Esophagus squamous epithelium (tissue), 5 donors: ENCODE measurements at places on chromosomes 2 and 18.

DNA sequence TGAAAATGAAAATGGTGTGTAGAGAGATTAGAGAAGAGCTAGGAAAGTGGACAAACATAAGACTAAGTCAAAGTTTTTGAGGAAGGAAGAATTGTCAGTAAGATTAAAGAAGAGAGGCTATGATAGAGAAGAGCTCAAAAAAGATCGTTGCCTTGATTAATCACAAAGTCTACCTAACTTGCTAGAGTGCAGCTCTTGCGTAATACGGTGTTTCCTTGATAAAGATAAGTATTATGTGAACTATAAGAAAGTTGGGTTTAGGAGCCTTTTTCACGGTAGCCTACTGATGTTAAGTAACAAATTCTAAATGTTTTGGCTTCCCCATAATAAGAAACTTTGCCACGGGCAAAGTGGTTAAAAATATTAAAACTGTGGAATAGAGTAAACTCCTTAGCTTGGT lies 226.4 kb upstream of the NRXN1 start:
- no peak for DNase-seq

GRCh38 chr2:190701586-190701985 lies 52.7 kb downstream of the NAB1 start:
- no peak for DNase-seq

- DNase-seq: no peak
Measured at GRCh38 chr2:119169717-119170116, 11.2 kb upstream of the C1QL2 start.

DNA sequence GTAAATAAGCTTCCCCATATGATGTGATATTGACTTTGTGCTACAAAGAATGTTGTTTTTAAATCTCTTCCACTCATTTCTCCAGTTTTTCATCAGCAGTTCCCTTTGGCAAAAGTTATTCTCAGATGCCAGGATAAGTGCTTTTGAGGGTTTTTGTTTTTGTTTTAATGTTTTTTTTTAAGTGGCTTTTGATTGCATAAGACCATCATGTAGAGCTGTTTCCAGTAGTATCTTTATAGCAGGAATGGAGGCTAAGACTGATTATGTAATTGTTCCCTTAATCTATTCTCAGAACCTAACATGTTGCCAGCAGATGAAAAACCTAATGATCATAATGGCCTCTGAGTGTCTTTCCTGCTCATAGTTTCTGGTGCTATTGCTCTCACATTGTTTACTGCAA lies 77.9 kb downstream of the CABLES1 start:
- DNase-seq: no peak

DNA sequence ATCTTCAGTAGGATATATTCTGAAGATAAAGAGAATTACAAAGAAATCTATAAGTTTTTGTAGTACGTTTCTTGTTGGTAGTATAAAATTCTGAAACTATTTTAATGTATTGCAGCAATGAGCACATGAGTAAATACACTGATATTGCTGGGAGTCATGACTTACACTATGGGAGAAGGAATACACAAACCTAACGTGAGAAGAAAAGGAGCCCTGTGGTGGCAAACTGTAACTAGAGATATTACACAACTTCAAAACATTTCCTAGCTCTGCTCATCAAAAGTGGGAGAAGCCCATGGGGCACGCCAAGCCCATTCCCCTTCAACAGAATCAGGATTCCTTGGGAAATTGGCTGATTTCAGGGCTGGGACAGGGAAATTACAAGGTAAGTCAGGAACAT lies 20.5 kb downstream of the SPIRE1 start:
- DNase-seq: no peak

GRCh38 chr18:23324056-23324811 lies 128.9 kb upstream of the RIOK3 start:
- no peak for DNase-seq

GRCh38 chr2:217887841-217888701 lies 114.7 kb downstream of the TNS1 start:
- no peak for DNase-seq

DNA sequence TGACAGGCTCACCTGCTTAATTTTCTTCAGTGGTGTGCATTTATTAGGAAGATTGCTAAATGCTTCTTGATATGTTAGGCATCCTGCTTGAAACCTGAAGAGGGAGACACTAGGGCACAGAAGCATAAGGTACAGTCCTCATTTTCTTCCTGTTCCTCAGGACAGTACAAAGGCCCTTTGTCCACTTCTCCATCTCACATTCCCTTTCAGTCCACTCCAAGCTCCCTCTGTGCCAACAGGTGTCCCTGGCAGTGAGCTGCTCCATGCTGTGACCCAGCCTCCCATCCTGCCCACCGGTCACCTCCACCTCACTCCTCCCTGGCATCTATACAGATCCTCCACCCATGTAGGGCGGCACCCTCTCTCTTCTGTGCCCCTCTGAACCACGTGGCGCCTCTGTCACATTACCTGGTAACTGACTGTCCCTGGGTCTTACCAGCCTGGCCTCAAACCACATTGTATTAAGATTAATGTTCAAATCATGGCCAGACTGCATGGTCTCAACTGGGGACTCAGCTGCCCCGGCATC lies 162.8 kb downstream of the VAPA start:
- no peak for DNase-seq

DNA sequence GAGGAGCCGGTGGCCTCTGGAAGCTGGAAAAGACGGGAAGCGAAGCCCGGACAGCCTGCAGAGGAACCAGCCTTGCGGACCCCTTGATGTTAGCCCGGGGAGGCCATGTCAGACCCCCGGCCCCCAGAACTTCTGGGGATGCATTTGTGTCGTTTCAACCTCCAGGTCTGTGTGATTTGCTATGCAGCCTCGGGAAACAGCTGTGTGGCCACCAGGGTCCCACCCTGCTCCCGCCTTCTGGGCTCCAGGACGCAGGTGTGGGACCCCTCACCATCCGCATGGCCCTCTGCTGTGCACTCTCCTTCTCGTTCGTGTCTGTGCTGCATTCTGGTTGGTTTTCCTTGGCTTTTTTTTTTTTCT lies 13.3 kb downstream of the NEU4 start:
- DNase-seq: no peak

- DNase-seq: no peak
Measured at GRCh38 chr2:145404690-145405089, 884.8 kb upstream of the ZEB2 start.

- no peak for DNase-seq
Measured at GRCh38 chr2:172864182-172864581, 128.5 kb downstream of the RAPGEF4 start.

- no peak for DNase-seq
Measured at GRCh38 chr2:44934983-44935728, 6.3 kb upstream of the SIX3 start.

GRCh38 chr2:201880579-201880978 lies 74.2 kb downstream of the CDK15 start:
- no peak for DNase-seq

GRCh38 chr2:111091811-111092211 lies 28.9 kb upstream of the BCL2L11 start:
- DNase-seq: no peak

DNA sequence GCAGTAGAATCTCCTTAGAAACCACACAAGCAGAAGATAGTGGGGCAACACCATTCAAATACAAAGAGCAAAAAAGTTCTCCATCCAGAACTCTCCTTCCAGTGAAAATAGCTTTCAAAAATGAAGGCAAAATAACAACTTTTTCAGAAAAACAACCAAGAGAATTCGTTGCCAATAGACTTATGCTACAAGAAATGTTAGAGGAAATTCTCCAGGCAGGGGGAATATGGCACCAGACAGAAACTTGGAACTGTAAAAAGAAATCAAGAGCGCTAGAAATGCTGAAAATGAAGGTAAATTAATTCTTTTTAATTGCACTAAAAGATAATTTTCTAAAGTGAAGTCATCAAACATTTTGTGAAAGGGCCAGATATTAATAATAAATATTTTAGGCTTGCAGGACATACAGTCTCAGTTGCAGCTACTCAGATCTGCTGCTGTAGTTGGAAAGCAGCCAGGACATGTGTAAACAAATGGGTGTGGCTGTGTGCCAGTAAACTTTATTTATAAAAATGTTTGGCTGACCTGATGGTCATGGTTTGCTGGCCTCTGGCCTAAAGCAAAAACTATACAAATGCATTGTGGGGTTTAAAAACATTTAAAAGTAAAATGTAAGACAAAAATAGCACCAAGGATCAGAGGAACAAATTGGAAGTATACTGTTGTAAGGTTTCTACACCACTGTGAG lies 73.7 kb upstream of the TGFA start:
- no peak for DNase-seq

DNA sequence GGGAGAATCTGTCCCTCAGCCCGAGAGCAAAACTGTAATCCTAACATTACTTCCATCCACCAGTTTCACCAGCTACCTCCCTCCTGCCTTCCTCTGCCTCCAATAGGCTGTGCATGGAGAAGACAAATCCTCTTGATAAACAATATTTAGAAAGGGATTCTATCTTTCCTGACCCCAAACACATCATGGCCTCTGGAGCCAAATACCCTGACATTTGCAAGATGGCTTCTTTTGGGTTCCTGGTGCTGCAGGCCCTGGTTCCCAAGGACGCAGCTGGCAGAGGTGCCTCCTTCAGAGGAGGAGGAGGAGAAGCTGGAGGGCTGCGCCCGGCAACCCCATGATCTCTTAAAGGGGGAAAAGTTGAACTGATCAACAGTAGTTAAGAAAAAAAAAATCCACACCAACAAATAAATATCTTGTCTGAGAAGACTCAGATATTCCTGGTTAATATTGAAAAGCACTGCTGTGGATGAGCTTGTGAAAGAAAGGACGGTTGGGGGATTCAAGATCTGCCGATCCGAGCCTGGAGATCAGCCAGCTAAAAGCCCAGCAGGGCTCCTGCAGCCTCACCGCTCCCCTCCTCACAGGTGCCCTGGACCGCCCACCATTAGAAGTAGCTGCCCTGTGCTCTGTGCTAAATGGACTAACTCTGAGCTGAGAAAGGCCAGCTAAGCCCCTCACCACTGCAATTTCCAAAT lies 116.8 kb downstream of the MSH2 start:
- no peak for DNase-seq

DNA sequence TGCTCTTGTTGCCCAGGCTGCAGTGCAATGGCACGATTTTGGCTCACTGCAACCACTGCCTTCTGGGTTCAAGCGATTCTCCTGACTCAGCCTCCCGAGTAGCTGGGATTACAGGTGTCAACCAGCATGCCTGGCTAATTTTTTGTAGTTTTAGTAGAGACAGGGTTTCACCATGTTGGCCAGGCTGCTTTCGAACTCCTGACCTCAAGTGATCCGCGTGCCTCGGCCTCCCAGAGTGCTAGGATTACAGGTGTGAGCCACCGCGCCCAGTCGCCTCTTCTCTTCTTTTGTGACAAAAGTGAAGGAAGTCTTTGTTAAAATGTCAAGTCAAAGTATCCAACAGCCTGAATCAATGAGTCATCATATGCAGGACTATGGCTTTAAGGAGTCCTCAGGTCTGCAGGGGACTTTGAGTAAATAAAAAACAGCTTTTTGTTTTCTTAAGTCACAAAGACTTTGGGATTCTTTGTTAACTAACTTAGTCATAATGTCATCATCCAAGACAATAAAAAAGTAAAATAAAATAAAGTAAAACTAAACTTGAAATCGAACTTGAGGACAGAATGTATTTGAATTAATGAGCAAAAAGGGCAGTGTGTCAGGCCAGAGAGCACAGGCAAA lies 1153.2 kb downstream of the SUCLG1 start:
- no peak for DNase-seq

DNA sequence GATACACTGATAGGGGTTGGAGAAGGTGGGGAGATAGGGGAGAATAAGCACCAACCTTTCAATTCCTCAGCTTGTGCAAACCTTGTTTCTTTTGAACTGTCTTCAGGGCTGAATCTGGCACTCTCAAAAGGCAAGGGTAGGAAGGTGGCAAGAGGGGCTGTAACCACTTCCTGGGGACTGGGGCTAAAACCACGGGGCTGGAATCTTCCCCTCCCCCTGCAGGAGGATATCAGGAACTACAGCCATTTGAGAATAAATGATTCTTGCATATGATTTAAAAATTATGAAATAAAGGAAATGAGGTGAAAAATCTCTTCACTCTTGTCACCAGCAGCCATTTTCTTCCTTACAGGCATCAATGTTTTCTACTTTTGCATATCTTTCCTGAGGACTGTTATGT lies 50.8 kb downstream of the ATOH8 start:
- no peak for DNase-seq

DNA sequence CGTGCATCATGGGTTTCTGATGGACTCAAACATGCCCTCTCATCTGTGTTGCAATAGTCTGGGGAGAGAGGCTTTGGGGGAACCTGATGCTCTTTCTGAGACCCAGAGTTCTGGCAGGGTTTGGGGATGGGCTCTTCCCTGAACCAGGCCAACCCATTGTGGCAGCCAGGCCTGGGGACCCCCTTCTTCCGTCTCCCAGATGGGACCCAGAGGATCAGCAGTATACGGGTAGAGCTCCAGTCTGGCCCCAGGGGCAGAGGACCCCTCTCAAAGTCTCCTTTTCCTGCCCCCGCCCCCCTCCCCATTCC lies 333.7 kb downstream of the DYSF start:
- DNase-seq: no peak

- DNase-seq: no peak
Measured at GRCh38 chr2:128727404-128727803, 408.7 kb upstream of the HS6ST1 start.

DNA sequence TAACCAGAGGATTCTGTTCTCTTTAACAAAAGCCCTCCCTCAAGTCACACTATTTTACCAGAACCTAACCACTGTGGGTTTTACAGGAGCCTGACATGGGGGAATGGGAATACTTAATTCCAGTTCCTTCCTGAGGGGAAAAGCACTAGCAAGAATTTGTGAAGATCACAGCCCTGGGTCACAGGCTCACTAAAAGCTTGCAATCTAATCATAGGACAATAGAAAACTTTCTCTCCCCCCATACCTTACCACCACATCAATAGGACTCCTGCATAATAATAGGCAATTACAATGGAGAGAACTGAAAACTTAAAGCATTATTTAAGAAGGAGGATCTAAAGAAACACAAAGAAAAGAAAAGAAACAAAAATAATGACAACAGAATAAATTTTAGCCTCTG lies 225.8 kb upstream of the ZNF804A start:
- DNase-seq: no peak

GRCh38 chr18:78639006-78639950 lies 340.3 kb upstream of the SALL3 start:
- no peak for DNase-seq

GRCh38 chr2:43576981-43577892 lies 18.6 kb downstream of the THADA start:
- DNase-seq: no peak
